ENCODE measurements at places on chromosomes 11 and 22. TPM values are rescaled to one million over a fixed set of nuclear protein-coding genes. Genes with fewer than 3 reads are reported as not detected.

DNA sequence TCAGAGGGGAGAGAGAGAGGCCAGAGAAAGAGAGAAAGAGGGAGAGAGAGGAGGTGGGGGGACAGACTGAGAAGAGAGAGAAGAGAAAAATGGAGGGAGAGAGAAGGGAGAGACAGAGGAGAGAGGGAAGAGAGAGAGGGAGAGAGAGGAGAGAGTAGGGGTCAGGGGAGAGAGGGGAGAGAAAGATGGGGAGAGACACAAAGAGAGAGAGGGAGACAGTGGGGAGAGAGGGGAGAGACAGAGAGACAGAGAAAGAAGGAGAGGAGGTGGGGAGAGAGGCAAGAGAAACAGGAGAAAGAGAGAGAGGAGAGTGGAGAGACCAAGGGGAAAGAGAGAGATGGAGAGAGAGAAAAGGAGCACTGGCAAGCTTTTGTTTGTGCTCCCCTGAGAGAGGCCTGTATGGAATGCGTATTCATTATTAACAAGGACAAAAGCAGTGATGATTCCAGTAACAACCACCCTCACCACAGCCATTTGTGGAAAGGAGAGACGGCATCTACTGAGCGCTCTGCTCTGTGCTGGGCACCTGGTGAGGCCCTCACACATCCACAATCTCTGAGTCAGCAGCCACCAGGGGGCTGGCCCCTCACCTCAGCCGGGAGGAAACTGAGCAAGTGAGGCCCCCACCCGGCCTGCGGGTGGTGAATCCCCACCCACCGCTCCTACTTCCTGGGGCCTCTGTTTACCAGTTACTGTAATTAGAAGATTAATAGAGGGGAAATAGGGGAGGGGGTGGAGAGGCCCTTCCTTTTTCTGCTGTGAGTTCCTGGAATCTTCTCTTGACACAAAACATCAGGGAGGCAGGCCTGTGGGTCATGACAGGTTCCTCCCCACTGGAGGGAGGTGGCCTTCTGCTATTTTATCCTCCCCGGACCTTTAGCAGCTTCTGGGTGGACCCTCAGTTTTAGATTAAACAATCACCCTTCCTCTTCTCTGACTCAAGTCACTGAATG is 14.6 kb upstream of the MIAT start:
- no peak overlapping the region for H3K4me3 ChIP-seq
- peak; percentile 29 for DNase-seq
- no peaks in the 10 kb centered on the region for H3K27me3 ChIP-seq
- H3K36me3 ChIP-seq: no peaks in the 10 kb centered on the region

DNA sequence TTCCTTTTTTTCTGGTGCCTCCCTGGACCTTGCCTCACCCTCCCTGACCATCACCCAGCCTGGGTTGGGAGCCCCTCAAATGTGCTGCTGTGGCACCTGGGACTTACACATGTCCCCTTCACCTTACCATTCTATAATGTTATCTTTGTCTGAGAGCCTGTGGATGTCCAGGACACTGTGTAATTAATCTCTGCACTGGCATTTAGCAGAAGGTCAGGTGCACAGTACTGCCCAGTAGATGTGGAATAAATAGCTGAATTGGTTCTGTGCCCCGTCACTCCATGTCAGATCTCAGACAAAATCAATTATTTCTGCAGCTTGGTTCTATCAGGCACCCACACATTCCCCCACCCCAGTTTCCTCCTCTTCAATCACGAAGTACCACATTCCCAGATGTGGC is 19.9 kb upstream of the DKK3 start:
- DNase-seq: no peak
- H3K4me3 ChIP-seq: no peak overlapping the region
- H3K4me1 ChIP-seq: no peaks in the 10 kb centered on the region
- no peaks in the 10 kb centered on the region for H3K36me3 ChIP-seq
- H3K27me3 ChIP-seq: no peaks in the 10 kb centered on the region
- no peak overlapping the region for H3K27ac ChIP-seq

Gene APLNR
- total RNA-seq: 5.3 TPM

DNA sequence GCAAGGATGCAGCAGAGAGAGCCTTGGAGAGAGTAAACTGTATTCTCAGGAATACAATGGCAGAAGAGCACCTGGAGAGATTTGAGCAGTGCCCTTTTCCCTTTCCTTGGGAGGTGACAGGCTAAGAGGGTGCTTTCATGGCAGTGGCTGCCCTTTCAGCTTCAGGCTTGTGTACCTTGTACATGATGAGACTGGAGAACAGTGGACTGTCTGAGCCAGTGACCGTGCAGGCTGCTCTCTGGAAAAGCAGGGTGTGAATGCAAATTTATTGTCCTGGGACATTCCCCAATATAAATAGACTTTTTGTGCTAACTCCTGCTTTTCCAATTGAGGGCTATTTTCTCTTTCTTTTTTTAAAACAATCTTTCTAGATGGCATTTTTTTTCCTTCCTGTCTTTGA is 99.3 kb downstream of the TRIM44 start:
- peaks cover 21% of the 10 kb centered on the region for H3K4me1 ChIP-seq
- DNase-seq: no peak
- H3K27me3 ChIP-seq: no peaks in the 10 kb centered on the region
- H3K36me3 ChIP-seq: no peaks in the 10 kb centered on the region

GRCh38 chr11:7672276-7672959 is 882 bp downstream of the CYB5R2 start:
- no peak for DNase-seq
- H3K4me1 ChIP-seq: peaks cover 12% of the 10 kb centered on the region
- H3K4me3 ChIP-seq: no peak overlapping the region
- no peaks in the 10 kb centered on the region for H3K27me3 ChIP-seq

- DNase-seq: peak; percentile 66
- no peak overlapping the region for H3K4me3 ChIP-seq
- H3K36me3 ChIP-seq: no peaks in the 10 kb centered on the region
- H3K27me3 ChIP-seq: no peaks in the 10 kb centered on the region
- H3K4me1 ChIP-seq: no peaks in the 10 kb centered on the region
Measured at GRCh38 chr22:34986523-34986922, 79.4 kb upstream of the ISX start.

Gene NFAM1
- 7.9 TPM for total RNA-seq

DNA sequence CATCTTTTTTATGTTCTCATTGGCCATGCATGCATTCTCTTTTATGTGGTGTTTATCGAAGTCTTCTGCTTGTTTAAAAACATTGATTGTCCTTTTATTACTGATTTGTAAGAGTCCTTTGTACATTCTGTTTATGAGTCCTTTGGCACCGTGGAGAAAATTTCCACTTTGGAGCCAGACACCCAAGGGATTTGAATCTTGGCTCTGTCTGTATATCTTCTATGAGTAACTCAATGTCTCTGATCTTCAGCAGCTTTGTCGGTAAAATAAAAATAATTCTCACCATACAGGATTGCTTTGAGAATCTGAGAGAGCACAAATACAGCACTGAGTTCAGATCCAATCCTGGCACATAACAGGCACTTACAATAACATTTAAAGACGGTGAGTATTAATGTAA is 12.8 kb upstream of the SORL1 start:
- no peaks in the 10 kb centered on the region for H3K27me3 ChIP-seq
- H3K4me1 ChIP-seq: no peaks in the 10 kb centered on the region
- no peak overlapping the region for H3K4me3 ChIP-seq
- H3K36me3 ChIP-seq: no peaks in the 10 kb centered on the region

- H3K27me3 ChIP-seq: no peaks in the 10 kb centered on the region
- no peak overlapping the region for H3K4me3 ChIP-seq
- H3K27ac ChIP-seq: no peak overlapping the region
- H3K4me1 ChIP-seq: no peaks in the 10 kb centered on the region
- no peak for DNase-seq
- no peaks in the 10 kb centered on the region for H3K36me3 ChIP-seq
Measured at GRCh38 chr11:42043312-42043711, 583.9 kb upstream of the LRRC4C start.

- DNase-seq: peak; percentile 78
- H3K27ac ChIP-seq: no peak within 1 kb of the TSS
- H3K4me1 ChIP-seq: peaks cover 24% of the 10 kb centered on the region
- H3K4me3 ChIP-seq: no peak within 1 kb of the TSS
Measured at GRCh38 chr22:36201630-36202319, at the start of gene APOL4. TSS of gene APOL4 (minus strand) at chr22:36201809. CDS start at chr22:36201734, 75 bp downstream.

Gene BIRC3
- total RNA-seq: 110 TPM

DNA sequence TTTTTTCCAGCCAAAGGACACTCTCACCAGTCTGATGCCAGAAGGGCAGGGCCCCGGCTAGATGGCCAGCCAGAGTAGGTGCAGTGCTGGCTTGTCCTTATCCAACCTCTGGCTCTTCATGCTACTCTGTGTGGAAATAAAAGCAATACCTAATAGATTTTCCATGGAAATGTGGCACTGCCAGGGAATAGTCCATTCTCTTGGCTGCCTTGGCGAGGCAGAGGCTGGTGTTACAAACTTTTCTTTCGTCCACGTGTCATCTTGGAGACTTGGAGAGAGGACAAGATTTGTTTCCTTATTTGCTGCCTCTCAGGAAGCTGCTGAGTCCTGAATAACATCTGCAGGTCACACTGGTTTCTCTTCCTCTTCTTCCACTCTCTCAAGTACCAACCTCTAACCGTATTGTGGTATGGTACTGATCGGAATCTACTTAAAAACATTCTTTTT is 17.2 kb upstream of the C1QTNF4 start:
- DNase-seq: no peak
- no peaks in the 10 kb centered on the region for H3K27me3 ChIP-seq
- H3K36me3 ChIP-seq: peaks cover 2% of the 10 kb centered on the region
- H3K27ac ChIP-seq: no peak overlapping the region

Gene MPEG1
- total RNA-seq: 33.1 TPM

Gene MUC6
- 3.0 TPM for total RNA-seq

Gene CEP126
- total RNA-seq: 5.3 TPM

Gene LIF
- 10.7 TPM for total RNA-seq

DNA sequence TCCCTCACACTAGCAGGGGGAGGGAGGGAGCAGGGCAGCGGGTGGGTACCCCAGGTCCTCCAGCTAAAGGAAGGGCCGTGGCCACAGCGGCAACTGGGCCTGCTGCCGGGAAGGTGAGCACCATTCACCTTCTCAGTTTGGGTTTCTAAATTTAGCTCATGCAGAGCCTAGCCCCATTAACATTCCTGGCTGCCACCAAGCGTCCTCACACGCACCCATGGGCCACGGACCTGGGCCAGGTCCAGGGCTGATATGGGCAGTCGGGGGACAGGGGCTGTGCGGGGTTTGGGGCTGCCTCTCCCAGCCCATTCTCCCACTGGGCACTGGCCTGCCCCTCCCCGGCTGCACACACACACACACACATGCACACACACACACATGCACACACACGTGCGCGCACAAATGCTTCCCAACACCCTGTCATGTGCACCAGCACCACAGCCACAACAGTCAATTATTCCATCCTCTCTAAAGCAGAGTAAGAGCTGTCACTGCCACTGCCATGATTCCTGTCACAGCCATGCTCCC is 28.7 kb downstream of the SYT7 start:
- no peak for DNase-seq
- peaks cover 18% of the 10 kb centered on the region for H3K27me3 ChIP-seq
- peak overlapping the region; percentile 83 for H3K27ac ChIP-seq
- no peaks in the 10 kb centered on the region for H3K36me3 ChIP-seq
- H3K4me1 ChIP-seq: peaks cover 9% of the 10 kb centered on the region
- no peak overlapping the region for H3K4me3 ChIP-seq

Measured in kidney (tissue), 22 donors.